Muscle of leg (tissue), 16 donors: ENCODE measurements at places on chromosomes 6 and 20. TPM values are rescaled to one million over a fixed set of nuclear protein-coding genes. Genes with fewer than 3 reads are reported as not detected.

The SLC17A2 gene
- not detected for total RNA-seq

The ADAM33 gene
- 52.8 TPM for total RNA-seq

The RAB44 gene
- 0.04 TPM for total RNA-seq

The HLA-DPB1 gene
- total RNA-seq = 12.1 TPM

The CCN6 gene
- total RNA-seq = 0.09 TPM

The NKAPL gene
- total RNA-seq = 0.71 TPM

The PMEPA1 gene
- 8.2 TPM for total RNA-seq

The BHLHE23 gene
- total RNA-seq = not detected

The TNNC2 gene
- total RNA-seq = 3,356 TPM

The RIMS4 gene
- total RNA-seq = 5.7 TPM

The SLC22A2 gene
- total RNA-seq = 0.04 TPM

The STK4 gene
- total RNA-seq = 11.2 TPM

The CAP2 gene
- total RNA-seq = 56.3 TPM

The MAP3K7 gene
- total RNA-seq = 27.9 TPM
